ENCODE measurements at places on chromosomes 5 and 9.
A peak's percentile ranks its signal among the peaks of the same experiment; 100 is the strongest.

GRCh38 chr5:98905857-98906688 lies 22.7 kb downstream of the CHD1 start:
- no peak for DNase-seq

- DNase-seq: no peak
These were observed 129.2 kb downstream of the CRB2 start for GRCh38 chr9:123485216-123485615.

DNA sequence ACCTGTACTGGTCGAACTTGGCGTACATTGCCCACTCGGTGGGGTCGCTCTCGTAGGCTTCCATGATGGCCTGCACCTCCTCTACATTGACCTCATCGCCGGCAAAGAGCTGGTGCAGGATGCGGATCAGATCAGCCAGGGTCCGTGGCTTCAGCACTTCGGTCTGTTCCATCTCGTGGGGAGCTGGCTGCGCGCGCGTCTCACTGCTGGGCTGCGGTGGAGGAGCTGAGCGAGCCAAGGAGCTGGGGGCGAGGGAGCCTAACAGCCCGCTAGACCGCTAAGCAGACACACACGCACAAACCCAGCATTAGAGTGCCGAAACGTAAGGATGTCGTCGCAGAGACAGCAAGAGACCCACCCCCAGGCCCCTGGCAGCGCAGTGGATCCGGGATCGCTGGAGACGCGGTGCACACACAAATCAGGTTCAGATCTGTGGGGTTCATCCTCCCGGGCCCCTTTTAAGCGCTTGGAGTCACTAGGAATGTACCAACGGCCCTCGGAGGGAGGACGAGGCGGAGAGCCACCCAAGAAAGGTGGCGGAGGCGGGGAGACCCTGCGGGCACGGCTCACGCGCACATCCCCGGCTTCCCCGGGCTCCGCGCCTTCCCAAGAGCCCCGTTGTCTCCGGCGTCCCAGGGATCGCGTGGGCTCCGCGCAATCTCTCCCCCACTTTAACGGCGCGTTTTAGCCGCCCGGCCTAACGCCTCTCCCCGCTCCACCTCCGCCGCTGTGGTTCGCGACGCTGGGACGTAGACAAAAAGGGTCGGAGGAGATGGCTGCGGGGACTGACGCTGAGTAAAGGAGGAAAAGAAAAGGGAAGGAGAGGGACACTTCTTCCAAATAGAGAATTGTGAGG lies at the start of gene CDO1:
Gene CDO1 (minus strand): TSS at position 434 of the 856 bp plus-strand sequence. CDS start 262 bp downstream, at position 172.
- no peak for DNase-seq

DNA sequence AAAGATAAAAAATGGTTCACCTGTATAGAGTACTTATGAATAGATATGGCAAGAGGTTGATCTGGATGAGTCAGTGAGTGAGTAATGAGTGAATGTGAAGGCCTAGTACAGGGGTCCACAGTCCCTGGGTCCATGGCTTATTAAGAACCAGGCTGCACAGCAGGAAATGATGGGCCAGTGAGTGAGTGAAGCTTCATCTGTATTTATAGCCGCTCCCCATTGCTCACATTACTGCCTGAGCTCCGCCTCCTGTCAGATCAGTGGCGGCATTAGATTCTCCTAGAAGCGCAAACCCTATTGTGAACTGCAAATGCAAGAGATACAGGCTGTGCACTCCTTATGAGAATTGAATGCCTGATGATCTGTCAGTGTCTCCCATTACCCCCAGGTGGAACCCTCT lies 307.7 kb upstream of the ZNF608 start:
- no peak for DNase-seq

- no peak for DNase-seq
These were observed 30.6 kb upstream of the IL6ST start for GRCh38 chr5:56025151-56025885.

- DNase-seq: no peak
These were observed 788.9 kb upstream of the GRAMD2B start for GRCh38 chr5:125634216-125634835.

- no peak for DNase-seq
These were observed 241.0 kb upstream of the IRX1 start for GRCh38 chr5:3354606-3355005.

GRCh38 chr5:116466727-116467464 lies 107.7 kb downstream of the SEMA6A start:
- DNase-seq: no peak

DNA sequence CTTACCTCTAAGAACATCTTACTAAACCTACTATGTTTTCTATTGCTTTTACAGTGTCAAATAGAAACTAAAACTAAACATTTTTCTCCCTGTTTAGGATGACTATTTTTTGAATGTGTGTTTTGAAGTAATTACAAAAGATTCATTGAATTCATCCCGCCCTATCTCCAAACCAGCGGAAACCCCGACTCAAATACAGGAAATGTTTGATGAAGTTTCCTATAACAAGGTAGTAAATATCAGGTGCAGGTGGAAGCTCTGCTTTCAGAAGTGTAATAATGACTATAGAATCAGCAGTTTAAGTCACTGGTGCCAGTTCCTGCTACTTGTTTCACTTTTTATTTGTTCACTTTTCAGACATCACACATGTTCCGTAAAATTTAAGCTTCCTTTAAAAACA lies 20.0 kb downstream of the ERAP2 start:
- no peak for DNase-seq

DNA sequence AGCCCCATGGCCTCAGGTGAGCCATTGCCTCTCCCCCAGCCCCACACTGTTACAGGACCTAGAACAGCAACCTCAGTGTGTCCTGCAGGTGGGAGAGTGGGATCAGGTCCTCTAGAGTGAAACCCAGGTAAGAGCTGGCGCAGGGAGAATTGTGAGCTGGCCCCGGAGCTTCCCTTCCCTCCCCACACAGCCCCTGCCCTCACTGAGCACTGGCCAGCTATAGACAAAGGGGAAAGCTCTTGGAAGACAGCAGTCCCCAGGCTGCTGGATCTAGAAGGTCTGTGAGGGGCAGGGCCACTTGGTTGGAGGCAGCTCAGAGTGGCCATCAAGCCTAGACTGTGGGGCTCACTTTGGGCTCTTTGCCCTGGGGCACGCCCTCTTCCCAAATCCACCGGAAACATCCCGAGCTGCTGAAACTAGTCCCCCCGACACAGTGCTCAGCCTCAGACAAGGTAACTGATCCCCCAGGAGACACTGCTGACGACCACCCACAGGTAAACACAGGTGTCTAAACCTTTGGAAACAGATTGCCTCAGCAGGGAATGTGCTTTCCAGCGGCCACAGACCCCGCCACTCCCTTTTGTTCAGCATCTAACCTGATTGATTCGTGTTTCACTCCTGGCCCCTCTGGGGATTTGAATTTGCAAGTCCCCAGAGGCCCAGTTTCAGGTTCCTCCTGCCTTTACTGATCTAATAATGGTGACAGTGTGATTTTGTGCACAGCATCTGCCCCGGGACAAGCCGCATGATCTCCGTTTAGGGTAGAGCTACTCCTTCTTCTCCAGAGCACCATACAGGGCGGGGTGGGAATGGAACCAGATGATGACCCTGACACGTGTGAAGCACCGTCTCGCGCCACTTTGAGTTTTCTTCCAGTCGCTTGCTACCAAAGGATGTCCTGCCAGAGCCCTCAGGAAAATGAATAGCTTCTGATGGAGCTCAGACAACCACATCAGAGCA lies 42.2 kb upstream of the ADAMTS2 start:
- no peak for DNase-seq

DNA sequence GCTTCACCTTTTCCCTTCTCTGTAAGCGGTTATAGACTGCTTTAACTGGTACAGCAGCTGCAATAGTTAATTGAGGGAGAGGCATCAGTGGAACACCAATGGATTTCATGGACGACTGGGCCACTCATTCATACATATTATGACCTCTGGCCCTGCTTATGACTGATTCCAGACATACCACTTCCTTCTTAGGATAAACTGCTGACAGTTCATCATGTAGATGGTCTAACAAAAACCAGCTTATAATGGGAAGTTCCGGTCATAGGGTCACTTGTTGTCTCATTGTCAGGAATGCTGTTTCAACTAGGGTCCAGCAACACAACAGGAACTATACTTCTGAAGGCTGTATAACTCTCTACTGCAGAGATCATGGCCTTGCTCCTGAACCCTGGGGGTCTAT lies 265.2 kb upstream of the RASA1 start:
- DNase-seq: no peak

- DNase-seq: no peak
These were observed 75.7 kb upstream of the FRRS1L start for GRCh38 chr9:109242741-109243140.

- peak; percentile 16 for DNase-seq
These were observed 460 bp downstream of the DMRTA1 start for GRCh38 chr9:22446950-22447617.

DNA sequence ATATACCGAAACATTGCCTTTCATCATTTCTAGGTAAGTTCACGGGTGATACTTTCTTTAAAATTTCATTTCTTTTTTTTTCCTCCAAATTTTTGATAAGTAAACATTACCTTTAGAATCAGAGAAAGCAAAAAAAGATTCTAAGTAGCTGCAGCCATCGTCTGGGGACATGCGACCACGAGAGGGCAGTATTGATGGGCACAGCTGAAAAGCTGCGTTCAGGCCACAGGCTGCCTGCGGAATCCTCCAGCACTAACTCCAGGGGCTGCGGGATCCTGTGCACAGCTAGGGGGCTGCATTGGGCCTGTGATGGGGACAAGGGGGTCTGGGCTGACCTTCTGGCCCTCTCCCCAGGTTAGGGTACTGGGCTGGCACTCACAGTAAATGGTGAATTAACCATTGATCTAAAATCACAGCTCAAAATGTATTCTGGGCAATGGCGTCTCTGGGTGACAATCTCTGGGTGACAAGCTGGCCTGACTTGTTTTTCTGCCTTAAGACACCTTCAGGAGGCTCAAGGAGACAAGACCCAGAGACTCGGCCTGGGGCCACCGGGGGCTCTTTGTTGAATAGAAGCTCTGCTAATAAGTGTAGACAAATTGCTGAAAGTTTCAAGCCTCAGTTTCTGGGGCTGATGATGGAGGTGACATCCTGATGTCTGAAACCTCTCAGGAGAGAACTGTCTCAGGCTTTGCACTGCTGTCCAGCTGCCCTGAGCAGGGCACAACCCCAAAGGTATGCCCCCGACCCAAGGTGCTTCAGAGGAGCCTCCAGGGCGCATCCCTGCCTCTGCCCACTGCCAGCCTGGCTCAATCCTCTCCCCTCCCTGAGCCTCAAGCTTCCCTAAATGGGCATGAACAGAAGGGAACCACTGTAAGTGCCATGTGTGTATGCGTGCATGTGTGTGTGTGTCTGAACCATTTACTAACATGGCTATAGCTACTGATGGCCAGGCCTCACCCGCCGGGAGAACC lies 44.3 kb upstream of the SARDH start:
- peak; percentile 17 for DNase-seq

GRCh38 chr9:115422932-115423440 lies 305.0 kb upstream of the TNC start:
- DNase-seq: no peak

- DNase-seq: no peak
These were observed 560 bp upstream of the NDUFS6 start for GRCh38 chr5:1800472-1801221.

DNA sequence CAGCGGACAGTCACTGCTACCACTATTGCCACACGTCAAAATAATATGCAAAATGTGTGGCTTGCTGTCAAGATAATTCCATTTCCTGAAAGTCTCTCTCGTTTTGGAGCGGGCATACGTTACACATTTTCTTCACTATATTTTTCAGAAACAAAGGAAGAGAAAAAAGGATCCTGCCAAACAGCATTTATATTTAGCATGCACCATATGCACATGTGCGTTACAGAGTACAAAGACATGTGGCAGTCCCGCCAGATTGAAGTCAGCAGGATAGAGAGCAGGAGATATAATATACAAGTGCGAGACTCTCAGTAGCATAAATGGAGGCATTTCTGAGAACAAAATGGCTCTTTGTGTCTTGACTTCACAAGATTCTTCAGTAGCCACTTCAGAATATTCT lies 221.6 kb upstream of the KIF2A start:
- no peak for DNase-seq

DNA sequence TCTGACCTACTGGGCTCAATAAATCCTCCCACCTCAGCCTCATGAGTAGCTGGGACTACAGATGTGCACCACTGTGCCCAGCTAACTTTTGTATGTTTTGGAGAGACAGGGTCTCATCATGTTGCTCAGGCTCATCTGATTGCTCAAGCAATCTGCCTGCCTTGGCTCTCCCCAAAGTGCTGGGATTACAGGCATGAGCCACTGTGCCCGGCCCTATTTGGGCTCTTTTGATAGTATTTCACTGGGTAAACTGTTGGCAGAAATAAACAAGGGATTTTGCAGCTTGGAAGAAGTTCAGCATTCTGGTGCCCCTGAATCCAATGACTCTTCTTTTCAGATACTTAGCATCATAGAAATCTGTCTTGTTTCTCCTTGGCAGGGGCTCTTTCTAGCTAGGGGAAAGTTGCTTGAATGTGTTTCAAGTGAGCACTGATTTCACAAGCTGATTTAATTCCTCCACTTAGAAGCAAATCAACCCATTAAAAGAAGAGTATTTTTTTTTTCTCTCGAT lies 146.8 kb downstream of the PAPPA start:
- DNase-seq: no peak

DNA sequence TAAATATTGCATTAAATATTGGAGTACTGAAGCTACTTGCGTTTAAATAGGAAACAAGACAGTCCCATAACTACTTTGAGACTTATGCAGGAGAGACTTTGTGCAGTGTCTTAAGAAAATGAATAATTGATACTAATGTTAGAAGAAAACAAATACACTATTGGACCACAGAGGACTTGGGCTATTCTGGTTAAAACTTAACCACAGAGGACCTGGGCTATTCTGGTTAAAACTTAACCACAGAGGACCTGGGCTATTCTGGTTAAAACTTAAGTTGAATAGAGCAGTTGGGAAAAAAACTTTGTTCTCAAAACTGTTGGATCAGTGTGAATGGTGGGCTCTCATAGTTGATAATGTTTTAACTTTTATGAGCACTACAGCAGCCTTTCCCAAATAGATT lies 141.7 kb downstream of the WDR70 start:
- no peak for DNase-seq

GRCh38 chr9:94002316-94003140 lies 47.4 kb upstream of the BARX1 start:
- no peak for DNase-seq

GRCh38 chr9:76542360-76542759 lies 83.4 kb downstream of the GCNT1 start:
- no peak for DNase-seq

GRCh38 chr9:131960851-131961495 lies 118.7 kb downstream of the MED27 start:
- DNase-seq: no peak

DNA sequence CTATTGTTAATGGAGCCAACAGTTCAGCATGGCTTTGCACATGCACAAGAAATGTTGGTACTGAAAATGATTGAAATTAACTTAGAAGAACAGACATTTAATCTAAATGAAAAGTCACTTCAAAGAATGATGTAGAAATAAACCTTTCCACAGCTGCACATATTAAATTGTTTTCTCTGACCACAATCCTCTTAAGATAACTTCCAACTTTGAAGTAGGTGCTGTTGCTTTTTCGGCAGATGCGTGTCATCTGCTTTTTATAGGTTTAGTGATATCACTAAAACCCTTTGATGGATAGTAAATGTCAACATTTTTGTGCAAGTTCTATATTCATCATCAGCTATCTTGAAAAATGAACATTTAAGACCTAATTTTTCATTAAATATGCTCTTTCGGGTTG lies 25.3 kb upstream of the SLC1A3 start:
- DNase-seq: no peak

- no peak for DNase-seq
These were observed 33.3 kb upstream of the ABCA1 start for GRCh38 chr9:104961238-104961637.

GRCh38 chr5:1510631-1511030 lies 13.1 kb downstream of the LPCAT1 start:
- no peak for DNase-seq

GRCh38 chr5:84578226-84578625 lies 193.5 kb upstream of the EDIL3 start:
- DNase-seq: no peak
